ENCODE measurements at places on chromosomes 13 and 19. TPM values are rescaled to one million over a fixed set of nuclear protein-coding genes. Genes with fewer than 3 reads are reported as not detected.

DCT gene
- 0.02 TPM for polyA plus RNA-seq

ZNF570 gene
- polyA plus RNA-seq: 0.96 TPM

FOXO1 gene
- 35.3 TPM for polyA plus RNA-seq

AMER2 gene
- 0.16 TPM for polyA plus RNA-seq

CCL25 gene
- 0.46 TPM for polyA plus RNA-seq

RAB4B gene
- 28.6 TPM for polyA plus RNA-seq

SERP2 gene
- 2.1 TPM for polyA plus RNA-seq

GRCh38 chr19:18491995-18492953 is 29.6 kb downstream of the ELL start:
- DNase-seq: no peak

- DNase-seq: no peak
These were observed 7.1 kb downstream of the LTBP4 start for GRCh38 chr19:40608240-40608621.

- no peak for DNase-seq
These were observed 2.9 kb upstream of the UFM1 start for GRCh38 chr13:38346764-38347163.

DNA sequence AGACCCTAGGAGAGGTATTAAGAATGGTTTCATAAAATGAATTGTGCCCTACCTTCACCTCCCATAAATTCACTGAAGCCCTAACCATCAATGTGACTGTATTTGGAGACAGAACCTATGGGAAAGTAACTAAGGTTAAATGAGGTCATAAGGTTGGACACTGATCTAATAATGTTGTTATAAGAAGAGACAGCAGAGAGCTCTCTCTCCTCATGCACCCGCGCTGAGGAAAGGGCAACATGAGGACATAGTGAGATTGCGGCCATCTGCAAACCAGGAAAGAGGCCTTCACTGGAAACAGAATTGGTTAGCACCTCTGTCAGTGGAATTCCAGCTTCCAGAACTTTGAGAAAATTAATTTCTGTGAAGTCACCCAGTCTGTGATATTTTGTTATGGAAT is 1396.1 kb upstream of the MIR17HG start:
- no peak for DNase-seq

DNA sequence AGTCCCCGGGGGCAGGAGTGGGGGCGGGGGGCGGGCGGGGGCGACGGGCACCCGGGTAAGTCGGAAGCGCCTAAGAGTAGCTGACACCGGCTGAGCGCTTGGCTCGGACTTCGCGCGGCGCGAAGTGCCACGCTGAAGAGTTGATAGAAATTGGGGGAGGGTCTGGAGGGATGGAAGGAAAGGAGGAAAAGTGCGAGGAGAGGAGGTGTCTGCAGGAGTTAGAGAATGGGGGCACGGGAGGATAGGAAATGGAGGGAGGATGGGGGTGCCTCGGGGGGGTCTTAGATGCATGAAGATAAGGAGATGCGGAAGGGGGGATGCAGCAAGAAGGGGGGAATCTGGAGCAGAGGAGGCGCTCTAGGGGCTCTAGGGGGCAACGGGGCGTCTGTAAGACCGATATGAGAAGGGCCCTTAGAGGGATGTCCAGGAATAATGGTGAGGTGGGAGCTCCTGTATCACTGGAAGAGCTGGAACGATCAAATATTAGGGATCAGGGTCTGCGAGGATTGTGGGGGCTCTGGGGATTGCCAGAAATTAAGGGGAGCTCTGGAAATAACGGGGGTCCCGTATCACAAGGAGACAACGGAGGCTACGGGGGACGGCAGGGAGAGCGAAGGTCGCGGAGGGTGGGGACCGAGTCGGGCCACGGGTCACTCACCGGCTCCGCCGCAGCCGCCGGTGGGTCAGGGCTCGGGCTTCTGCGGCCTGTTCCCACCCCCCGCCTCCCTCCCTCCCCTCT is at the start of gene MYPOP:
Gene MYPOP (minus strand): TSS at position 702 of the 739 bp plus-strand sequence. CDS start 840 bp downstream, outside the sequence.
- DNase-seq: no peak

DNA sequence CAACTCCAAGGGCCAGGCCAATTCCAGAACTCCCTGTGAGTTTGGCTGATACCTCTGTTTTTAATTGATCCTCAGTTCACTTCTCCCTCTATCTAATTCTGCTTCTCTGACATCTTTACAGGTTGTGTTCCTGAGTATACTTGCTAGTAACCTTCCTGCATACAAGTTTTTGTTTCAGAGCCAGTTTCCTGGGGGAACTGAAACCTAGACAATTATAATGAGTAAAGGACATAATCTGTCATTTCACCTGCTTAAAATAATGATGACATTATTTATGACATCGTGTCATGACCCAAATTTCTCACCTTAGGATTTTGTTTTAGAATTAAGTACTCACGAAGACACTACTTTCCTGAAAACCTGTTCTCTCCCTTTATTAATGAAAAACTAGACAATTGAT is 12.5 kb upstream of the MYCBP2 start:
- no peak for DNase-seq

- DNase-seq: no peak
These were observed 2590.1 kb downstream of the PCDH9 start for GRCh38 chr13:64640002-64640401.

- DNase-seq: peak; percentile 43
These were observed 883 bp downstream of the ZNF441 start for GRCh38 chr19:11767633-11768133.

GRCh38 chr19:46656541-46656940 is 4.4 kb downstream of the DACT3 start:
- DNase-seq: no peak

DNA sequence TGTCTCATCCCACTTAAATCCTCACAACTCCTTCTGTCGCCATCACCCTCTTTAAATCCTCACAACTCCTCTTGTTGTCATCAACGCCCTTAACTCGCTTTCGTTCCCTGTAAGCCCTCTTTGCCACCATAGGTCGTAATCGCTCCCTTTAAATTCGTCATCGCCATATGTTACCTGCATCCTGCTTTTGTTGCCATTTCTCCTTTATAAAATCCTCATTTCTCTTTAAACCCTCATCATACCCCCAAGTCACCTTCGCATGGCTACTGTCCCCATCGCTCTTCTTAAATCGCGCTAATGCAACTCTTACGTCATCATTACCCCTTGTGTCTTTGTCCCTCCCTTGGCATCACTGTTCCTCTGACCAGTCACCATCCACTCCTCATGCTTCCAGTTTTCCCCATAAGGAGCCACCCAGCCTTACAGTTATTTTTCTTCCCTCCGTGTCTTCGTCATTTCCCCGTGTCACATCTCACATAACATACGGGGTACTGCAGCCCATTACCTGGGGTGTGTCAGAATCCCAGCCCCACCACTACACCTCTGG is 539 bp downstream of the PLD3 start:
- no peak for DNase-seq

- peak; percentile 100 for DNase-seq
These were observed at the start of gene AP3D1 for GRCh38 chr19:2151339-2152229. AP3D1 (minus strand) TSS chr19:2151566; CDS start chr19:2151334, 232 bp downstream.

DNA sequence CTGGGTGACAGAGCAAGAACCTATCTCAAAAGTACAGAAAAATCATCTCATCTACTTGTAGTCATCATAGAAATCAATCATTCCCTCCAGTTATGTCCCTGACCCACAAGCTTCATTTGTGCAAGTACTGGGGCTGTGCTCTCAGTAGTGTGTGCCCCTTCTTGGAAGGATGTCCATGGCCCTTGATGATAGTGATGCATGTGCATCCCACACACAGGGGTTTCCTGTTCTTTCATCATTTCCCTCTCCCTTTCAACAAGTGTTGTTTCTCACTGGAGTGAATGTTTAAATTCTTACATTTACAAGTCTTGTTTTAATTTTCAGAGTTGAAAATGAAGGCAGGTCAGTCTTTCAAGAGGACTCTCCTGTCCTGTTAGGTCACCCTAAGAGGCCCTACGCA is 1.5 kb downstream of the LGALS13 start:
- DNase-seq: no peak

DNA sequence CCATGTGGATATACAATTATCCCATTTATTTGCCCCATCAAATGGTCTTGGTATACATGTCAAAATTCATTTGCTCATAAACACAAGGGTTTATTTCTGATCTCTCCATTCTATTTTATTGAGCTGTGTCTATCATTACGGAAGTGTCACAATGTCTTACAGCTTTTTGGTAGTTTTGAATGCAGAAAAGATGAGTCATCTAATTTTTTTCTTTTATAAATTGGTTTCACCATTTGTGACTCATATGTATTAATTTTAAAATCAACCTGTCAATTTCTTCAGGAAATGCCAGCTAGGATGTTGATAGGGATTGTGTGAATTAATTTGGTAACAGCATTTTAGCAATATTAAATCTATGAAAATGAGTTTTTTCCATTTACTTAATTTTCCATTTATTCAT is 2549.4 kb downstream of the PCDH9 start:
- DNase-seq: no peak

DNA sequence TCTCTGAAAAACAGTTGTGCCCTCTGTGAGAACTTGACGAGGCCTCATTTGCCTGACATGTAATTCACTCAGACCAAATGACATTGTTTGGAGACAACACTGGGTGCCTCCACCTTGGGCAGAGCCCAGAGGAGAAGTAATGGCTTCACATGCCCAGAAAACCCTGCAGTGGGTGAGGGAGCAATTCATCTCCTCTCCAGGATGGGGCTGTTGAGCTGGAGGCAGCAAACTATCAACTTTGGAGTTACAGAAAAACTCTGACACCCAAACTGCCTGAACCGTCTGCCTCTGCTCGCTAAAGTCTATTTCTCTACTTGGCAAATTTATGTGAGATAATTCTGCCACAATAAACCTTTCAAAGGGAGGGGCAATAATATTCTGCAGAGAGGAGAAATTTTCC is 146.9 kb downstream of the DCLK1 start:
- no peak for DNase-seq

GRCh38 chr13:91464336-91464735 is 65.9 kb downstream of the GPC5 start:
- DNase-seq: no peak

DNA sequence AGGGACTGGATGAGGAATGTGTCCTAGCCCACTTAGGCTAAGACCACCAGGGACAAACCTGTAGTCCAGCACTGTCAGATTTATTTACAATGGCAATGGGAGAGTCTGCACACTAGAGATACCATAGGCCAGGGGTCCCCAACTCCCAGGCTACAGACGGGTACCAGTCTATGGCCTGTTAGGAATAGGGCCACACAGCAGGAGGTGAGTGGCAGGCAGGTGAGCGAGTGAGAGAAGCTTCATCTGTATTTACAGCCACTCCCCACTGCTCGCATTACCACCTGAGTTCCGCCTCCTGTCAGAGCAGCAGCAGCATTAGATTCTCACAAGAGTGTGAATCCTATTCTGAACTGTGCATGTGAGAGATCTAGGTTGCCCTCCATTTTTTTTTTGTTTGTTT is 2.4 kb downstream of the THAP8 start:
- DNase-seq: no peak

DNA sequence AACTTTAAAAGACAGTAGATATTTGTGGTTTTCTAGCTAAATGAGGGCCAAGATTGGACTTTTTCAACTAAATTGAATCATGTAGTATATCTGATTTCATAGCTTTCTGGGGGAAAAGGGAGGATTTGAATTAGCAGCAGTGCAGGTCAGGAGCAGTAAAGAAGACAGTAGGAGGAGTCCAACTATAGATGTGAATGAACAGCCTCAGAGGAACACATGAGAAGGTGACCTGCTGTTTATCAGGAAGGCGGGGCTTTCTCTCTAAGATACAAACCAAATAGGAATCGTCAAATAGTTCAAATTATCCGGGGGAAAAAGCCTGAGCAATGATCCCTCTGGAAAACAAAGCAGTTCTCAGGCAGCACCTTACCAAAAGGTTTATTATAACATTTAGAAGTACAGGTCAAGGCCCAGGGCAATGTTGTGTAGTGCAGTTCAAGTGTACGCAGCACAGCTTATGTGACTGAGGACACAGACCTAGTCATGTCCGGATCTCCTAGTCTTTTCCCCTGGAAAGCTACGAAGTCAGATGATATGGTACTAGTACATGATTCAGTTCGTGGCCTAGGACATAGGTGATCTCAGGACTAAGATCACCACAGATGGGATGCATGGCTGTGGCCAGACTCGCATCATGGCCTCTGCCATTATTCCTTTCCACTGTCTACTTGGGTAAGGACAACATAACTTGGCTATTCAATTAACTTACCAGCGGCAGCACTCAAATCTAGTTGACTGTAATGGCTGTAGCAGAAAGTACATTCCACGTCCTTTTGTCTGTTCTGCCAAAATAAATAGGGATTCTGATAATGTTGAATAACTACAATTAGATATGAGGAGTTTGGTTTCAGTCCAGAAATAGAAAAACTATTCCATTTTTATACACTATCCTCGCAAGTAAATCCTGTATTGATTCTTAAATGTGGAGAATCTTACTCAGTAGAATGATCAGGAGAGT is 40.3 kb downstream of the MPHOSPH8 start:
- no peak for DNase-seq

DNA sequence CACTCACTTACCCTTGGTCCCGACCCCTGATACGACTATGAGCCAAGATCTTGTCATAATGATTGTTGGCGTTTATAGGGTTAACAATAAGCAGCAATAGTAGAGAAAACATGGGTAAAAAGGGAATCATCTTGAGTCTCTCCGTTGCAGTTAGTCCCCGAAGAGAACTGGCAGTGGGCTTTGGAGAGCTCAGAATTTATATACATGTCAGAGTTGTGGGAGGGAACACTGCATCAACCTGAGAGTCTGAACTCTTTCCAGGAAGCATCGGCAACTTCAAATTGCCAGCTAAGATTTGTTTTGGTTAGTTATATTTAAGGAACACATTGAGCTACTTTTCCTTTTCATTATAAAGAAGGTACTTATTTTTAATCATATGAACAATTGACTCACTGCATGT is at the start of gene POSTN:
Gene POSTN (minus strand): TSS at position 172 of the 400 bp plus-strand sequence. CDS start 42 bp downstream, at position 130.
- DNase-seq: no peak

- DNase-seq: peak; percentile 32
These were observed 41.6 kb downstream of the HSPH1 start for GRCh38 chr13:31119966-31120700.

DNA sequence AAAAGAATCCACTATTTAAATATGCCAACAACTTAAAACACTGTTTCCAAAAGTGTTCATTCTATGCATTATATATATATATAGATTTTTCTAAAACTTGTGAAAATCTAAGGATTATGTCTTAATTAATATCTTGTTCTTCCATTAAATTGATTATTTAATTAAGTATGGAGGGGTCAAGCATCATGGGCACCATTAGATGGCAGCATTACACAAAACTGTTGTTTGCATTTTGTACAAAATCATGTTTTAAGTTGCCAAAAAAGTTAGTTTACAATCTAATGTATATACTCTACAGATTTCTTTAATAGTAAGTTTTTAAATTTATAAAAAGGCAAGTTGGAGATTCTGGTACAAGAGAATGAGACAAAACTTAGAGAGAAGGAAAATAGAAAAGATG is 213.2 kb upstream of the EDNRB start:
- no peak for DNase-seq

- peak; percentile 66 for DNase-seq
These were observed 1.8 kb downstream of the TNPO2 start for GRCh38 chr19:12721656-12722565.

DNA sequence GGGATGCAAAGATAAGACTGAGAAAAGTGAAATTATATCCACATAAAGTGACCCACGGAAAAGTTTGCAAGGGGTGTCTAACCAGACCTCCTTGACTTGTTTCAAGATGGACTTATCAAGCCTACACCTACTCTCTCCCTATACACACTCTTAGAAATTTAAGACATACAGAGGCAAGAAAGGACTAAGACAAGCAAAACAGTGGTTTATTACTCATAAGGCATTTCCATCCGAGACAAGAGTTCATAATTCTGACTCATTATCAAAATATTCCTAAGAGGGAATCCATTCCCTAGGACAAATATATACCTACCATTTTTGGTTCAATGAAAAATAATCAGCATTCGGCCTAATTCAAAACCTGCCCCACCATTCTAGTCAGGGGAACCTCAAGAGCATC is 232.6 kb upstream of the GPC6 start:
- no peak for DNase-seq

- DNase-seq: no peak
These were observed 2.2 kb downstream of the ARHGEF7 start for GRCh38 chr13:111117289-111117688.

All from H1 (cell line).